ENCODE measurements at places on chromosomes 6 and 20. TPM values are rescaled to one million over a fixed set of nuclear protein-coding genes. Genes with fewer than 3 reads are reported as not detected.

TMEM170B gene
- total RNA-seq = 11.0 TPM

- DNase-seq = no peak
Measured at GRCh38 chr20:32440069-32440757, 82.1 kb downstream of the ASXL1 start.

- no peak for DNase-seq
Measured at GRCh38 chr6:17758119-17758518, 51.4 kb upstream of the NUP153 start.

DNA sequence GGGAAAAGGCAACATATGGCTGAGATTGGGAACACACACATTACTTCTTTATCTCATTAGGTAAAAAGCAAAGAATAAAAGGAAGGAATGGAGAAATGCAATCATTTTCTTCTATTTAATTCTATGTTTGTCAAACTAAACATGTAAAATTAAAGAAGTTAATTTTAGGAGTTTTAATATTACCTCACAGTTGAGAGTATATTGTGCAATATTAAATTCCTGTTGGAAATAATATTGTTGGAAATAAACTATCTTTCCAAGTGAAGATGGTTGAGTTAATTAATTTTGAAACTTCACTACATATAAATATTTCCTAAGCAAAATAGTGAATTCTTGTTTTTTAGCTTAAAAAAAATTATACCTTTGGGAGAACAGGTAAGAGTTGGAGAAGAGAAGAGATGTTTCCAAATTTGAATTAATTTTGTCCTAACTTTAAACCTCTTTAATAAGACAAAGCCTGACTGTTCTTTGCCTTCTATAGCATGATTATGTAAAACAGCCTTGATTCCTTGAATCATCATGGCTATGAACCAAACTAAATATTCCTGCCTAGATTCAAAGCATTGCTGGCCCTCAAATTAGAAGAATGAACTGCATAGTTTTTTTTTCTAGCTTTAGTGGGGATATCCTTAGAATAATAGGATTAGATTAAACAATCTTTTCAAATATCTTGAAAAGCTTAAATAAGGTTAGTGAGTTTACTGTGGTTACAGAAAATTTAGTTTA is 1349.1 kb upstream of the ADGRB3 start:
- DNase-seq = no peak

DNA sequence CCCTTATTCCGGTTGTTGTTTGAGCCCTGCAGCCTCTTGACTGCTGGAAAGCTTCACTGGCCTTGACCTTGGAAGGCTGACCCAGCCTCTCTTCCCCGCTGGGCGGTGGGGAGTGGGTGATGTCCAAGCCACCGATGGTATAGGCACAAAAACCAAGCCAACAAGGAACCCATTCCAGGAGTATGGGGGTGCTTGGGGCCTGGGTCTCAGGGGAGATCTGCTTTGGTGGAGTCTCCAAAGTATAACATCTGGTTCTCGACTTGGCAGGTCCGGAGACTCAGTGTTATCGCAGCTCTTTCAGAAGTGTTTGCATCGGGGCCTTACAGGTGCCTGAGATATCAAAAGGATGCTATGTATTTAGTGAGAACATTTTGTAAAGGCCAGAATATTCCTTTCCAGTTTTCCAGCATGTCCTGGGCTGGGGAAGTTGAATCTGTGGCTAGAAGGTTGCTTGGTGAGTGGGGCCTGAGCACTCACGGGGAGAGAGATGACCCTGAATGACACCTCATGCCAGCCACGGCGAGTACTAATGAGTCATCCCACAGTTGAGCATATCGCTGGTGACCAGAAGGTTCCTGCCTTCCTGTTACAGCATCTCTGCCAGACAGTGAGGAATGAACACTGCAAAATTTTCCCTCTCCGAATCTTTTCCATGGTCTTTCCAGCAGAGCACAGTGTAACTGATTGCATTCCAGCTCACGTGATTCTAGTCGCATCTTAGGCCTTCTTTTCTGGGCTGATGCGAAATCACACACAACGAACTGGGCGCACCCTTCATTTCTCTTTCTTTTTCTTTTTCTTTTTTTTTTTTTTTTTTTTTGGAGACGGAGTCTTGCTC is 133.9 kb downstream of the ZDHHC14 start:
- DNase-seq = no peak

DNA sequence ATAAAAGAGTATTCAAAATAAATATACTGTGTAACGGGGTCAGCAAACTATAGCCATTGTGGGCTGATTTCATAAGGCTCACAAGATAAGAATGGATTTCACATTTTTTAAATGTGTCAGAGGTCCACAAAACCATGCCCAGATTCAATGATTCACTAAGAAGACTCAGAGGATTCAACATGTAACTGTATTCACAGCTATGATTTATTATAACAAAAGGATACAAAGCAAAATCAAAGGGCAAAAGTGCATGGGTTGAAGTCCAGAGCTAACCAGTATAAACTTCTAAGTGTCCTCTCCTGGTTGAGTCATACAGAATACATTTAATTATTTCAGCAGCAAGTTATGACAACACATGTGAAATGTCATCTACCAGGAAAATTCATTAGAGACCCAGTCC is 49.2 kb downstream of the TBC1D32 start:
- DNase-seq = no peak

- no peak for DNase-seq
Measured at GRCh38 chr6:11413117-11413687, 124.3 kb upstream of the TMEM170B start.

GRCh38 chr20:56631318-56631989 is 2.3 kb downstream of the TFAP2C start:
- DNase-seq = peak; percentile 46

- DNase-seq = no peak
Measured at GRCh38 chr6:165745492-165745891, 82.5 kb upstream of the PDE10A start.

SCRT2 gene
- 28.0 TPM for total RNA-seq

DNA sequence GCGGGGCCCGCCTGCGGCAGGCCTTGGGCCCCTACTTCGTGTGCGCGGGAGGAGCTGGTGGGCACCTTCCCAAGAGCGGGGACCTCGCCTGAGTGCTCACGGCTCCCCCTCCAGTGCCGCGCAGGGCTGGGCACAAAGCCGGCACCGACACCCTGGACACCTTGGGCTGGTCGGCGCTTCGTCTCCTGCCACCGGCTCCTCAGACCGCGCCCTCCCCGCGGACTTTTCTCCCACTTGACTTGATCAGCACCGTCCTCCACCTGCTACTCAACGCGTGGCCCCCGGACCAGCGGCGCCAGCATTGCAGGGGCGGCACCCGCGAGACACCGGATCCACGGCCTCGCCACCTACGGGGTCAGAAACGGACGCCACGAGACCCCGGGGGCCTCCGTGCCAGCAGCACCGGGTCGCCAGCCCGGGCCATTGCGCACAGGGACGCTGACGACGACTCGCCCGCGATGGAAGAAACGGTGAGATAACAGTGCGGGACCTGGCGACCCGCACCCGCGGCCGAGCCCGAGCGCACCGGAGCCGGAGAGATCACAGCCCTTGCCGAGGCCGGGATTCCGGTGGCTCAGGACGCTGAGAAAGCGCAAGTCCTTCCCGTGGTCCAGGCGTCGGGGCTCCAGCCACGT is 154.2 kb downstream of the DLL1 start:
- DNase-seq = no peak

GRCh38 chr6:24673625-24674024 is 6.7 kb downstream of the ACOT13 start:
- DNase-seq = no peak

GRCh38 chr20:62900052-62900691 is 26.1 kb downstream of the DIDO1 start:
- peak; percentile 86 for DNase-seq

DNA sequence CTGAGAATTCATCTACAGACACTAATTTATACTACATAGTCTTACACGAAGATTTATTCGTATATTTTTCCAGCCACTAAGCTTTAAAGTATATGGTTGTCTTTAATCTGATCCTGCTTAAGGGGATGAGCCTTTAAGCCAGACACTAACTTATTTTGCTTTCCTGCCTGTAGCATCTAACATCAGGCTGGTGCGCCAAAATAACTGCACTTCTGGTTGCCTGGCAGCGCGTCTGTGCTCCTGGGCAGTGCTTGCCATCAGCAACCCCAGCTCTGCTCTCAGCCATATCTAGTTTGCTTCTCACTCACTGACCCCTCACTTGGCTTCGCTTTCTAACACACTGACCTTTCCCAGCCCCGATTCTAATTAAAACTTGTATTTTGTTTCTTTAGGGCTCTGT is 21.8 kb downstream of the HMGCLL1 start:
- DNase-seq = no peak

DNA sequence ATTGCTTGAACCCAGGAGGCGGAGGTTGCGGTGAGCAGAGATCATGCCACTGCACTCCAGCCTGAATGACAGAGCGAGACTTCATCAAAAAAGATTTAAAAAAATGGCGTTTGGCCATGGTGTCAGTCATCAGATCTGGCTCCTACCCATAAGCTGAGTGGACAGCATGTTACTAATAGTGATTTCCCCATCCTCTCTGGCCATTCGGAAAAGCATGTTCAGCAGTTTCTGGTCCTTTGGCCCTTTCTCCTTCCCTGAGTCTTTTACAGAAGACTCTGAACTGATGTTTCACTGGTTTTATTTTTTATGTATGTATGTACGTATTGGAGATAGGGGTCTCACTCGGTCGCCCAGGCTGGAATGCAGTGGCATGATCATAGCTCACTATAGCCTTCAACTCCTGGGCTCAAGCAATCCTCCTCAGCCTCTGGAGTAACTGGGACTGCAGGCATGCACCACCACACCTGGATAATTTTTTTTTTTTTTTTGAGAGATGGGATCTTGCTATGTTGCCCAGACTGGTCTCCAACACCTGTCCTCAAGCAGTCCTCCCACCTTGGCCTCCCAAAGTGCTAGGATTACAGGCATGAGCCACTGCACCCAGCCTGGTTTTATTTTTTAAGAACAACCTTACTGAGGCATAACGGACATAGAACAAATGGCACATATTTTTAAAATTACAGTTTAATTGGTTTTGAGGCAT is 84.2 kb upstream of the CNKSR3 start:
- DNase-seq = no peak

- DNase-seq = no peak
Measured at GRCh38 chr6:26030716-26031115, 56.5 kb upstream of the HFE start.

GSTA3 gene
- total RNA-seq = not detected

Measured in glutamatergic neuron (in vitro differentiated cells).